NCI-H2029 treated with DMSO at 0.1 percent for 48 hours (cell line): ENCODE measurements at places on chromosomes 1 and 21.

DNA sequence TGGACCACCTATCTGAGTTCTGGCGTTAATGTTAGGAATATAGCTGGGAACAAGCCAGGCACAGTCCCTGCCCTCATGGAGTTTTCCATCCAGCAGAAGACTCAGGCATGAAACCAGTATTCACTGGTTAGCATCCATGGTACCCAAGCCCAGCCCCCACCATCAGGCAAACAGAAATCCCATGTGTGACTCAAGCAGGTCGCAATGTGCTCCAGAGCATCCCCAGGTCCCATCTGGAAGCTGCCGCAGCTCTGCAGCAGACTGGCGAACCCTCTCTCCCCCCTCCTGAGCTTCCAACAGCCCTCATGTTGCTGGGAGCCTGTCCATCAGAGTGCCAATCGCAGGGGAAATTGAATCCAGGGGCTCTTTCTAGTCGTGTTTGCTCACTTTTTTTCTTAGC lies 174.2 kb downstream of the RRAGC start:
- DNase-seq: no peak

- peak; percentile 96 for DNase-seq
These were observed 128.4 kb upstream of the SOD1 start for GRCh38 chr21:31530897-31531705.

- DNase-seq: no peak
These were observed 33.1 kb upstream of the ERRFI1 start for GRCh38 chr1:8059161-8059622.

- DNase-seq: no peak
These were observed 68.4 kb downstream of the LUZP1 start for GRCh38 chr1:23100074-23100748.

DNA sequence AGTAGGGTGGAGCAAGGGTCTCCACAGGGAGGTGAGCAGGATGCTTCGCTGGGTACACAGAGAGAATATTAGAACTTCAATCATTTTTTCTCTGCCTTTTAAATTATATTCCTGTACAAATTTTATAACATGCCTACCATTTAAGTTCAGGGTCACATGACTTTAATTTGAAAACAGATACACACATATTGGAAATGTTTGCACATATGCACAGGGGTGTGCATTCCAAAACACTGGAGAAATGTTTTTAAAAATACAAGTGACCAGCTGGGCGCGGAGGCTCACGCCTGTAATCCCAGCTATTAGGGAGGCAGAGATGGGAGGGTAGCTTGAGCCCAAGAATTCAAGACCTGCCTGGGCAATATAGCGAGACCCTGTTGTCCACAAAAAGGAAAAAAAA lies 39.7 kb downstream of the NIPAL3 start:
- no peak for DNase-seq

DNA sequence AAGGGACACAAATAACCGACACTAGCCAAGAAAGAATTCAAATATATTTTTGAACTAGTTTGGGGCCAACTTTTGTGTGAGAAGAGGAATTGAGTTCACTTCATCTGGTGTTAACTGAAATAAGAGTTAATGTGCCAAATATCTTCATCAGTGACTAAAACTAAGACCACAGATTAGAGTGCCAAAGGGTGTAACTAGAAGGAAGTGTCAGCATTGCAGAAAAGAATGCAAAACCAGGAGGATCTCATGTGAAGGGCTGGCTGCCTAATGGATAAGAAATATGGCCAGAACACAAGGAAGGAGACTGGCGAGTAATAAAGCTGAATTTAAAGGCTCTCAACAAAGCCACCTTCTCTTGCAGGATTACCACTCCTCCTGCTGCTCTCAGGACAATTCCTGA lies 61.8 kb upstream of the LRRC8D start:
- no peak for DNase-seq

GRCh38 chr1:67052741-67053534 lies 1.0 kb downstream of the SLC35D1 start:
- DNase-seq: no peak

DNA sequence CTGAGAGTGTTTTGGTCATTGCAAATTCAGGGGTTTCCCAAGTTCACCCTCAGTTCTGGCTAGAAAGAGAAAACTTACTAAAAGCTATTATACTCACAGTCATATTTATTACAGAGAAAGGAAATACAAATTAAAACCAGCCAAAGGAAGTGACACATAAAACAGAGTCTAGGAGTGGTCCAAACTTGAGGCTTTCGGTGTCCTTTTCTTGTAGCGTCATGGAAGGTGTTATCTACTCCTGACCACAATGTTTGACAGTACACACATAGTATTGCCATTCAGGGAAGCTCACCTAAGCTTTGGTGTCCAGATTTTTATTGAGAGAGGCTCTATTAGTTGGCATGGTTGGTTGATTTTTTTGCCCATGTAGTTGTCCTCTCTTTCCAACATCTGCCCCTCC lies 59.0 kb downstream of the SLC35A3 start:
- DNase-seq: no peak

- DNase-seq: no peak
These were observed 109.6 kb upstream of the TSPAN2 start for GRCh38 chr1:115198938-115199337.

DNA sequence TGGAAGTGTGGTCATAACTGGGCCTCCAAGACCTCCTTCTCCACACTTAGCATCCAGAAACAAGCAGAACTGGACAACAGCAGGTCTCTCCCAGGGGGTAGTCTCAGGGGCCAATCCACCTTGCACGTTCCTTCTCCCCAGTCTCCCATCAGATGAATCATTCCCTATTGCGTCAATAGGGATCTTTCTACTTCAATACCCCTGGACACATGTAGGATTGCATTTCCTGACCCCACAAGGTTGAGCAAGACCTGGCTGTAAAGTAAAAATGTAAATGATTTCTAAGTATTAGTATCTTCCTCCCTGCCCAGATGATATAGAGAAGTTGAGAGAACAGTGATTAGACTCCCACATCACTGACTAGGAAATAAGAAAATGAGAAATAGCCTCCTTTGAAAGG lies 224.5 kb upstream of the CSF3R start:
- DNase-seq: no peak

- DNase-seq: peak; percentile 71
These were observed 43.5 kb upstream of the RAB4A start for GRCh38 chr1:229227298-229227919.

GRCh38 chr1:151638074-151638775 lies 26.4 kb downstream of the SNX27 start:
- DNase-seq: no peak

DNA sequence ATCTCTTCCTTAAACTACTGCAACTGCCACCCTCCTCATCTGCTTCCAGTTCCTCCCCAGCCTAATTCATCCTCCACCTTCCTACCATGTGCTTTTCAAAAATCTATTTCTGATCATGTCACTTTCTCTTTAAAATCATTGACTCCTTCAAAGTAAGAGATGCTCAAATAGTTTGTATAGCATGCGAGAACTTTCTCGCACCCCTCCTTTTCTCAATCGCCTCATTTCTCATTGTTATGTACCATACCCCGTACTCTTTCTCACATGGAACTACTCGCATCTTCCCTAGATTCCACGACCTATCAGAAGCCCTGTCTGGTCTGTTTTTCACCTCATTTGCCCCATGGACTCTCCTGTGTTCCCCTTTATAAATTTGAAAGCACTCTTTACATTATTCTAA lies 238.2 kb downstream of the NRIP1 start:
- no peak for DNase-seq

DNA sequence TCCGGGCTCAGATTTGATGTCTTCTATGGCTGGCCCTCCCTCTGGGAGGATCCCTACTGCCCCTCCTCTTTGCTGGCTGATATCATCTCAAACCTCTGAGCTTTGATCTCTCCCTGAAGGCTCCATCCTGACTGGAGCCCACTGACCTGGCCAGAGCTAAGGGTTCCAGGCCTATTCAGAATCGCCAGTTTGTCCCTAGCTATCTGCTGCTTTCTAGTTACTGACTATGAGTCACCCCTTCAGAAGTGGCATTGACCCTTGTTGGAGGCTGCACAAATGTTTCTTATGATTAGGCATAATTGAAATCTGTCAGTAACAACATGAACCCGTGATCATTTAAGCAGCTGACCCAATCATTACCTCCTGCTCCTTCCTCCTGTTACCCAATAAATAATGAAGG lies 87.1 kb downstream of the ABCA4 start:
- DNase-seq: no peak
